ENCODE measurements at places on chromosomes 12 and 14.

GRCh38 chr12:3145033-3145432 lies 67.9 kb downstream of the TSPAN9 start:
- DNase-seq: no peak

DNA sequence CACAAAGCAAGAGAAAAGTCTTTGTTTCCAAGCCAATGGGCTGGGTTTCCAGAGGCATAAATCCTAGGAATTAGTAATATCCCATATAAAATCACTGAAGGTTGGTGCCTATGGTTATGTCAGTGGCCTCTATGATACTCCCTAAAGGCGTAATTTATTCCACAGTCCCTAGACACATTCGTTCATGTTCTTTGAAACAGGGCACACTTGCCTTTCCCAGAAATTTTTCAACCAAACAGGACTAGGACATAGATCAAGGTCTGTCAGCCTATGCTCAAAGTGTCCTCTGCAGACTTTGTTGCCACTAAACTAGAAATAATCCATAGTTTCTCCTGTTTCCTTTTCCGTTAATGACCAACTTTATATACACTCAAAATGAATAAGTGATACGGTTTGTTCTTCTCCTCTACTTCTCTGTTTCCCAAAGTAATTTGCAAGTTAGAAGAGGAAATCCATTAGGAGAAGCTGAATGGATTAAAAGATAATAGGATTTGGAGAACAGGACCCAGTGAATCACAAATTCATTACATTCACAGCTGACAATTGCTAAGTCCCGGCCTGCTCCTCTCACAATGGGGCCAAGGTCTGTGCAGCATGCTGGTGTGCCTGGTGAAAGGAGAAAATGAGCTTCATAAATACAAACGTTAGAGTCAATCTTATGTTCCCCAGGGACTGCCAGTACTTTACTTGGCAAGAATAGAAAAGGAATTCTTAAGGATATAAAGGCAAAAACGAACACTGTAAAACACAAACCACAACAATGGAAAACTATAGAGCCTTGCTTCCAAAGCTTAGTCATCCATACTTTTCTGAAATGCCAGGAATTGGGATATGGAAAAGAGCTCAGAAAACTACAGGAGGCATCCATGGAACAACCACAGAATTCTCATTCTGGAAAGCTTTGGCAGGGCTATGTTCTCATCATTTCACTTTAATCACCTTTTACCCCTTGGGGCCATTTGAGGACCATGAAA lies 966.2 kb downstream of the NRXN3 start:
- DNase-seq: no peak

- DNase-seq: no peak
These were observed 55.8 kb downstream of the EXOC5 start for GRCh38 chr14:57212919-57213318.

DNA sequence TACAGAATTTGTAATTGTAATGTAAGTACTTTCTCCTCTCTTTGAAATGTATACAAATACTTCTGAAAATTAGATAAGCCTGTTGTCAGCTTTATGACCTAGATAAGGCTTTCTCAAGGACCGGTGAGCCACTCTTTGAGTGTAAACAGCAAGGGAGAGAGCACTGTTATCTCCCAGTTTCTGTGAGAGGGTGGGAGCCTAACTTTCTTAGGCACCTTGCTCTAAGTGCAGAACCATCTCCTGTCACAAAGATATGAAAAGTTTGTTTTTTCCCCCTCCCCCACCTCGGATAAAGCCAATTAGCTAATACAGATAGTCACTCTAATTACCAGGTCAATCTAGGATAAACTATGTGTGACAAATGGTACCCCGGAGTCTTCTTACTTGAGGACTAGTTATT lies 35.8 kb downstream of the CAPS2 start:
- DNase-seq: no peak

- no peak for DNase-seq
These were observed 55.6 kb downstream of the CLIP1 start for GRCh38 chr12:122366685-122367475.

DNA sequence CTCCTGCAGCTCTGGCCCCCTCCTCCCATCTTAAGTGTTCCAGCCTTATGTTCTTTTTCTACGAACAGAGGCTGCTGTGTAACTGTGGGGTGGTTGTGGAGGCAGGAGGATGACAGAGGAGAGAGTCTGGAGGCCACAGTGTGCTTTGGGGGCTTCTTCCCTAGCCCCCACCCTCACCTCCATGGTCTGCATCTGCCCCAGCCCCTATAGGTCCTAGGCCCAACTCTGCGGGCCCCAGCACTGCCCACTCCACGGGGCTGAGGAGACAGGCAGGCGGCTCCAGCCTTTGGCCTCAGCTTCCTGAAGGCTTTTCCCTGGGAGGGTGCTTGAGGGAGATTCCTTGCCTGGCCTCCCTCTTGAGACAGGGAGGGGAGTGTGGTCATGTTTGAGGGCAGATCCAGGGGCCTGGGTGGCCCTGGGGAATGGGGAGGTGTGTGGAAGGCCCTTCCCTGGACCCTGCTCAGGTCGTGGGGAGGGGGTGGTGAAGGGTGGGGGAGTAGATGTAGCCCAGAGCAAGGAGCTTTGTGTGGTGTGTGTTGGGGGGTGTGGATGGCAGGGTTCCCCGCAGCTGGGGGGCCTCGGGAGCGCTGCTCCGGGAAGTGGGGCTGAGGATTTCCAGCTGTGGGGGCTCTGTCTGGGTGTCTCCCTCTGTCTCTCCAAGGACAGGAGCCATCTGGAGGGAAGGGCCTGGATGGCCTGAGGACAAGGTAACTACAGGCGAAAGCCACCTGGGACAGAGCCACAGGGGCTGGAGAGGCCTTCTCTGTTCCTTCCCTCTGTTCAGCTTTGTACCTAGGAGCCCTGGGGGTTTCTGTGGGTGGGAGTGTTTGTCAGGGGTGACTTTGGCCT lies 1.1 kb downstream of the SMIM41 start:
- no peak for DNase-seq

DNA sequence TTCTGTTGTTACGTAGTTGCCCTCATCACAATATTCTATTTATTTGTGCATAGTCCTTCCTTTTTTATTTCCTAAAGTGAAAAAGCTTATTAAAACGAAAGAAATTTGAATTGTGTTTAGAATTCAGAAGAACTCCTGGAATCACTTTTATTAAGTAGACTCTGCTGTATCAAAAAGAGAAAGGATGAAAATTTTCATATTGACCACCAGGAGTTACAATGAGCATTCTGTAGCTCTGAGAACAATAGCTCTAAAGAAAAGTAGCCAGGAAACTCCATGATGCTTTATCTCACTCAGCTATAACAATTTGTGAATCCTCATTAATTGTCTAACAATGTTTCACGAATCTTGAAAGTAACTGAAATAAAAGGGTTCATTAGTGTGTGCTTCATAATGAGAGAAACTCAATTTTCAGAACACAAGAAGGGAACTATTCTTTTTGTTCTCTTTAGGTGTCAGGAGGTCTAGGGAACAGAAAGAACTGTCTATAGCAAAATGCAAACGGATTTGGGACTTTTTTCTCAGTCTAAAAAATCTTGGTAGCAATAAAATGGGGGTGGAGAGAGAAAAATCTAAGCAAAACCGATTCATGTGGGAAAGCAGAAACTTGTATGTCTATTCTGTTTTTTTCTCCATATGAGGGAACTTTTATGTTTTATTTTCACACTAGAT lies 19.3 kb downstream of the ASCL1 start:
- no peak for DNase-seq

DNA sequence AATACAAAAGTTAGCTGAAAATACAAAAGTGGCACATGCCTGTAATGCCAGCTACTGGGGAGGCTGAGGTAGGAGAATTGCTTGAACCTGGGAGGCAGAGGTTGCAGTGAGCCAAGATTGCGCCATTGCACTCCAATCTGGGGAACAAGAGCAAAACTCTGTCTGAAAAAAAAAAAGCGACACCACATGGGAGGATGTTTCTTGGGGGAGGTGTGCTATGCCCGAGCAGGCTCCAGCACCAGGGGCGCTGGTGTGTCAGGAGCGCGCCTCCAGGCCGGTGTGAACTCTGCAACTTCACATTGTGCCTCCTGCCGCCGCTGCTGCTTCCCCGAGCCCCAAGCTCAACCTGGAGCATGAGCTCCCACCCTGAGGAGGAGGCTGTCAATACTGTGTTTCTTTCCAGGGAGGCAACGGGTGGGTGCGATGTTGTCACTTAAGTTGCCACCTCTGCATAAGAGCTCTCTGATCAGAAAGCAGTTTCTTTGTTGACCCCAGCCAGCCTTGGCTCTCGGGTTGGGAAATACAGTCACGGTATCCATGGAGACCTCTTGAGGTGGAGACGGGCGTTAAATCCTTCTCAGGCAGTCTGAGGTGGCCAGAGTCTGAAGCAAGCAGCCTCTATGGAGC lies 18.9 kb downstream of the DEGS2 start:
- no peak for DNase-seq

GRCh38 chr12:95972832-95973456 lies 23.2 kb downstream of the HAL start:
- no peak for DNase-seq

- DNase-seq: no peak
These were observed 264.6 kb downstream of the PAWR start for GRCh38 chr12:79426121-79426520.

GRCh38 chr12:2234091-2234490 lies 181.3 kb downstream of the CACNA1C start:
- DNase-seq: no peak

- DNase-seq: no peak
These were observed 89.8 kb downstream of the NTF3 start for GRCh38 chr12:5521456-5522325.

DNA sequence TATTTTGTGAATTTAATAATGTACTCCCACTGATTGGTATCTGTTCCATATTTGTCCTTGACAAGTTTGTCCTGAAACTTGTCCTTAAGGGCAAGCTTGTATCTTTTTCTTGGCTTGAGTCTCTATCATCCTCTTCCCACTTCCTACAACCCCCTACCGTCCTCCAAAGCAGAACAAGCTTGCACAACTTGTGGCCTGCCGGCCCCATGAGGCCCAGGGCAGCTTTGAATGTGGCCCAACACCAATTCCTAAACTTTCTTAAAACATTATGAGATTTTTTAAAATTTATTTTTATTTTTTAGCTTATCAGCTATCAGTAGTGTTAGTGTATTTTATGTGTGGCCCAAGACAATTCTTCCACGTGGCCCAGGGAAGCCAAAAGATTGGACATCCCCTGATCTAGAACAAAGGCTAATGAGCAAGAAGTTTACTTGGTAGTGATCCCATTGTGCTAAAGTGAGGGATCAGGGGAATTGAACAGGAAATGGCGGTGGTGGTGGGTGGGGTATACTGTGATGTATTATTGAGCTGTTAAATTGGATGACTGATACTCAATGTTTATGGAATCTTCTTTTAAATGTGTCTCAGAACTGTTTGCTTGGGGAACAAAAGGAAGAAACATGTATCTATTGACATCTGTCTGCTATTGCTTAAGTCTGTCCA lies 37.8 kb downstream of the TMX1 start:
- no peak for DNase-seq

GRCh38 chr12:113663396-113663795 lies 191.7 kb upstream of the LHX5 start:
- DNase-seq: no peak

GRCh38 chr12:106919910-106920544 lies 35.7 kb upstream of the TMEM263 start:
- no peak for DNase-seq

GRCh38 chr14:84806622-84807021 lies 723.3 kb upstream of the FLRT2 start:
- DNase-seq: no peak

DNA sequence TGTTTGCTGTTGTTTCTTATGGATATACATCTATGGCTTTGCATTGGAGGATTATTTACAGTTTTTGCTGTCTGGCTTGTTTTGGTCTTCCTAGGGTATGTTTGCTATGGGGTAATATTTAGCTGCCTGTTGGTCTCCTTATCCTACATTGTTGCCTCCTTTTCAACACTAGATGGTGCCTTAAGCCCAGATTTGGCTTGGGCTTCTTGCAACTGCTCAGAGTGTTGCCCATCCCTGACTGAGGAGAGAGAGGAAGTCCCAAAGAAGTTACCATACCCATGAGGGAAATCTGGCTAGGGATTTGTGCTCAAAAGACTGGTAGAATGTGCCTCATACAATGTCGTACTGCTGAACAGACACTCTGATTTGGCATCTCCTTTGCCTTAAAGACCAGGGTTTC lies 94.6 kb upstream of the MUCL1 start:
- no peak for DNase-seq

DNA sequence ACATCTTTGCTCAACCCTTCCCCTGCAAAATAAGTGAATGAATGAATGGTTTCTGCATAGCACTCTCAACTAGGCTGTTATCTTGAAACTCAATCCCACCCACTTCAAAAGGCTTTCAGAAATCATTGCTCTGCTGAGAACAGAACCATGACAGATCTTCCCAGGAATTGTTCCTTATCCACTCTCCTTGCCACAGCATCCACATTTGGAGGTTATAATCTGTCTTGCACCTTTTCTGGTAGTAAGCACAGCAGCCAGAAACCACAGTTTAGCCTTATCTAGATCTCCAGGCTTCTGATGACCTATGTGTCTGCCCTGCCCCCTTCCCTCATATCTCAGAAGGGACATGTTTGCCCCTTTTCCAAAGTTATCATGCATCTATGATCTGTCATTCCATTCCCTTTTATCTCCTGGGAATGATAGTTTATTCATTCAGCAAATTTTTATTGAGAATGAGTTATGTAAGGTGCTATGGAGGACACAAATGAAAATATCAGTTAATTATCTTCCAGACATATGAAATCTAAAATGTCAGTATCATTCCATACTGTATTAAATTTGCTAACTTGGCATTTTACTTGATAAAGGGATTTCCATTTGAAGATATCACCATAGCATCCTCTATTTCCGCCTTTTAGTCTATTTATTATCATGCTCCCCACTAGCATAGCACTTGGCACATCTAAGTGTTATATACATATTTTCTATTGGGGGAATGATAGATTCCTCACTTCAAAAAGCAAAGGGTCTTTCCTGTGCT lies 21.4 kb downstream of the LGR5 start:
- DNase-seq: no peak

DNA sequence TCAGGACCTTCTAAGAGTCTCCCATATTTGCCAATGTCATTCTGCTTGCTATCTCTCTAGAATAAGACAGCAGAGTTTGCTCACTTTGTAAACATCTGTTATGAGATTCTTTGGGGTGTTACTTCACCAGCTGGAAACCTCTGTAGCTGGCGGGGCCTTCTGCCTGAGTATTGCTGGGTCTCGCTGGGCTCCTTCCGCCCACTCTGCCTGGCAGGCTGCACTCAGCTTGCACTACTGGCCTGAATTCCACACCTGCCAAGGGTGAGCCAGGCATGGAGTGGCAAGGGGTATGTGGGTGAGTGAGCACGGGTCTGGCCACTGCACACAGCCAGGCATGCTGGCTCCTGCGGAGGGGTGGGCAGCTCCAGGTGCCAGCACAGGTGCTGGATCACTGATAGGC lies 267.3 kb upstream of the PDE3A start:
- no peak for DNase-seq

GRCh38 chr12:96658075-96658474 lies 168.7 kb downstream of the CFAP54 start:
- DNase-seq: no peak

GRCh38 chr12:46214668-46215436 lies 54.0 kb downstream of the SLC38A1 start:
- DNase-seq: peak; percentile 75

Measured in activated CD4-positive, alpha-beta T cell treated with anti-CD3 and anti-CD28 coated beads, Interleukin-2, amount 50 U/mL, for 4 hours (primary cell).